Activated CD4-positive, alpha-beta T cell treated with anti-CD3 and anti-CD28 coated beads, Interleukin-2, Interleukin-4, amounts not matched to agents 100 ng/mL and 50 ng/mL, durations not matched to agents 16 hours and 8 hours (primary cell): ENCODE measurements at places on chromosomes 12 and 14.

- no peak for DNase-seq
Observed at GRCh38 chr12:116138364-116138763, 139.1 kb downstream of the MED13L start.

- no peak for DNase-seq
Observed at GRCh38 chr12:65586796-65587195, 237.5 kb upstream of the HMGA2 start.

- no peak for DNase-seq
Observed at GRCh38 chr12:127070515-127071157, 1196.3 kb upstream of the TMEM132C start.

- no peak for DNase-seq
Observed at GRCh38 chr12:83769151-83769550, 1082.4 kb downstream of the TMTC2 start.

GRCh38 chr12:28711421-28711820, 437.7 kb upstream of the FAR2 start:
- no peak for DNase-seq

DNA sequence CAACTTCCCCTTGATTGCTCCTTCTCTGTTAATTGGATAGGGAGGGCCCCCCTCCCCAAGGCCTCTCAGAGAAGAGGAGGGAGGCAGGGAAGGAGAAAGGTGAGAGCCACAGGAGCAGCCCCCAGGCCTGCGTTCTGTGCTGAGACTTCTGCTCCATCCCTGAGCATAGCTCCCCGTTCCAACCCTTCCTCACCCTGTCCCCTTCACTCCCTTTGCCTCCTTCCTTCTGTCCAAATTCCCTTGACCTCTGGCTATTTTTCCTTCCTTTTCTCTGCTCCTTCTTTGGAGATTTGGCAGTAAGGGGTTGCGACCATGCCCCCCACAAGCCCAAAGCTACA, 788 bp upstream of the ASIC1 start:
- no peak for DNase-seq

GRCh38 chr12:89706986-89707702, 1.5 kb downstream of the ATP2B1 start:
- no peak for DNase-seq

DNA sequence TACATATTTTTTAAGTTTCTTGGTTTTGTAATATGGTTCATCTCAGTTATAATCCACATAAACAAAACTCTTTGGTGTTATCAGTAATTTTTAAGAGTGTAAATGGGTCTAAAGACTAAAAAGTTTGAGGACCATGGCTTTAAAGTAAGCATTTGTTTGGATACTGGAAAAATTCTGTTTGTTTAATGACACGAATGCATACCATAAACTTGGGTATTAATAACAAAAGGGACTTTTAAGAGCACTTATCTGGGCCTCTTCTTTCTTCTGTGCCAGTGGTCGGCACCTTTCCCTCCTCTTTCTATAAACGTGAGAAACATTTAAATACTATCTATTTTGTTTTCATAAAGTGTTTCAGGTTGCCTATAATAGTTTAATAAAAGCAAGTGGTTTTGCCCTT, 47.4 kb downstream of the SAMD4A start:
- no peak for DNase-seq

GRCh38 chr12:96434107-96434506, 33.9 kb upstream of the CDK17 start:
- DNase-seq = peak; percentile 92

GRCh38 chr14:38221077-38221476, 13.4 kb downstream of the SSTR1 start:
- DNase-seq = no peak
